Mammary epithelial cell (primary cell): ENCODE measurements at places on chromosomes 7 and 10. TPM values are rescaled to one million over a fixed set of nuclear protein-coding genes. Genes with fewer than 3 reads are reported as not detected.

The OR2A42 gene
- total RNA-seq, result not detected

The SLC29A4 gene
- 4.7 and 7.6 TPM in 2 replicates for total RNA-seq

The GNAT3 gene
- total RNA-seq, result not detected in 2 replicates

The SLC26A4 gene
- 0.08 TPM in 1 of 2 replicates, not detected in the other for total RNA-seq

The PPP1R3A gene
- total RNA-seq, result not detected

The ZNF655 gene
- total RNA-seq, result 64.5 TPM

The COG5 gene
- 66.2 TPM for total RNA-seq

The GIMAP5 gene
- total RNA-seq, result not detected

The CFAP46 gene
- 0.33 TPM for total RNA-seq

The CAMK2B gene
- total RNA-seq, result 0.33 TPM

The DKK1 gene
- total RNA-seq, result 157 and 240 TPM in 2 replicates

The AKR1B15 gene
- total RNA-seq, result not detected

The OPN1SW gene
- not detected in 2 replicates for total RNA-seq

The TWIST1 gene
- 2.3 and 4.0 TPM in 2 replicates for total RNA-seq

The NEURL1 gene
- 0.50 TPM for total RNA-seq

The PLEKHS1 gene
- 0.17 TPM for total RNA-seq

The MOGAT3 gene
- not detected in 2 replicates for total RNA-seq

The VWDE gene
- 3.6 and 3.9 TPM in 2 replicates for total RNA-seq

The NXPH1 gene
- total RNA-seq, result not detected

The ZNF239 gene
- total RNA-seq, result 4.3 TPM

The SORCS3 gene
- not detected for total RNA-seq

The PRSS37 gene
- total RNA-seq, result not detected in 2 replicates

The STAM gene
- 32.0 TPM for total RNA-seq

The CALHM1 gene
- total RNA-seq, result not detected

The SCIN gene
- total RNA-seq, result not detected

The SLC18A2 gene
- under 0.01 TPM for total RNA-seq

The SEMA3C gene
- 708 TPM for total RNA-seq

The IGF2BP3 gene
- 13.8 and 14.4 TPM in 2 replicates for total RNA-seq

The GPR158 gene
- not detected in 2 replicates for total RNA-seq

The CALY gene
- 0.75 TPM in 1 of 2 replicates, not detected in the other for total RNA-seq

The UNC5B gene
- total RNA-seq, result 10.0 TPM

The SPAM1 gene
- not detected for total RNA-seq

The TBRG4 gene
- 68.8 TPM for total RNA-seq

The C10orf95 gene
- 1.5 TPM for total RNA-seq

The AGR2 gene
- 1.0 TPM for total RNA-seq

The MBL2 gene
- not detected for total RNA-seq

The SPDYE5 gene
- total RNA-seq, result not detected in 2 replicates

The PITX3 gene
- total RNA-seq, result not detected

The IDI2 gene
- not detected in 2 replicates for total RNA-seq

The TMEM176B gene
- 0.17 TPM for total RNA-seq

The SEMA3E gene
- total RNA-seq, result 0.42 and 0.83 TPM in 2 replicates

The GPER1 gene
- total RNA-seq, result 0.45 TPM in 1 of 2 replicates, not detected in the other

The NEUROD6 gene
- total RNA-seq, result not detected in 2 replicates

The LRRC61 gene
- 0.73 and 2.0 TPM in 2 replicates for total RNA-seq

The GPNMB gene
- 12.3 and 25.2 TPM in 2 replicates for total RNA-seq

The GSAP gene
- total RNA-seq, result 7.9 and 11.7 TPM in 2 replicates

The GLI3 gene
- total RNA-seq, result 16.8 and 26.2 TPM in 2 replicates

The AOC1 gene
- total RNA-seq, result not detected in 2 replicates

The GALNT17 gene
- not detected in 2 replicates for total RNA-seq

The CCM2 gene
- 58.4 and 75.6 TPM in 2 replicates for total RNA-seq

The CALCR gene
- not detected in 2 replicates for total RNA-seq

The ASIC3 gene
- 0.33 TPM for total RNA-seq

The INSIG1 gene
- 71.7 TPM for total RNA-seq

The OR9A2 gene
- not detected for total RNA-seq

The MTG1 gene
- total RNA-seq, result 21.7 TPM

The SP8 gene
- not detected for total RNA-seq

The NUTM2B gene
- 0.47 and 0.51 TPM in 2 replicates for total RNA-seq
